Inflammatory macrophage treated with lipopolysaccharide for 1 hour (primary cell): ENCODE measurements at places on chromosomes 1 and 21.
A peak's percentile ranks its signal among the peaks of the same experiment; 100 is the strongest.

- DNase-seq: no peak
These were observed 51.0 kb upstream of the IKBKE start for GRCh38 chr1:206419250-206419649.

GRCh38 chr1:153546796-153547559 lies 1.4 kb upstream of the S100A4 start:
- DNase-seq: no peak

GRCh38 chr1:4118746-4119515 lies 218.9 kb upstream of the C1orf174 start:
- DNase-seq: no peak

DNA sequence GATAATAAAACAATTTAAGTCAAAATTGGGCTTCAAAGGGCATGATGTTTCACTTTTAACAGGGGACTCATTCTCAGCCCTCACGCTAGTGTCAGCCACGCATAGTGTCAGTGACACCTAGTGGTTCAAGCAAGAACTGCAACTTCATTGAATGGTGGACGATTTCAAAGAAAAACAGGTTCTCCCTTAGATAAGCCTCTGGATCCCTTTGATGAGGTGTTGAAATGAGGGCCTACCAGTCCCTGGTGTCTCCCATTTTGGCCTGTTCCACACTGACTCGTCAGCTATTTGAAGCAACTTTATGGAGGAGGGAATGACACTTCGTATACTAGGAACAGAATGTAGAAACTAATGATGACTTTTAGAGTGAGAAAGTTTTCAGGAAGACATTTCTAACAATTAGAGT lies 56.2 kb downstream of the FCRL5 start:
- peak; percentile 20 for DNase-seq

GRCh38 chr1:45393718-45394302 lies 53.6 kb upstream of the MUTYH start:
- peak; percentile 90 for DNase-seq

DNA sequence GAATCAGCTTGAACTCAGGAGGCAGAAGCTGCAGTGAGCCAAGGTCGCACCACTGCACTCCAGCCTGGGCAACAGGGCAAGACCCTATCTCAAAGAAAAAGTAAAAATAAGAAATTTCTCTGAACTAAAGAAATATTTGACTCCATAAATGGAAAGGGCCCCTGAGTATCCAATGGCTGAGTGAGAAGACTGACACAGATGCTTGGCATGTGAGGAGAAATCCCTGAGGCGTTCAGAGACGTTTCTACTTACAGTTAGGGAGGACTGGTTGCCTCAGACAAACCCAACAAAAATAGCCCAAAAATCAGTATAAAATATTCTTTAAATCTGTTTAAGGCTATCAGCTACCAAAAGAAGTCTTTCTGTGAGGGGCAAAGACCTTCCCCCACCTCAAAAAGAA lies 3.0 kb upstream of the SUMO3 start:
- no peak for DNase-seq

DNA sequence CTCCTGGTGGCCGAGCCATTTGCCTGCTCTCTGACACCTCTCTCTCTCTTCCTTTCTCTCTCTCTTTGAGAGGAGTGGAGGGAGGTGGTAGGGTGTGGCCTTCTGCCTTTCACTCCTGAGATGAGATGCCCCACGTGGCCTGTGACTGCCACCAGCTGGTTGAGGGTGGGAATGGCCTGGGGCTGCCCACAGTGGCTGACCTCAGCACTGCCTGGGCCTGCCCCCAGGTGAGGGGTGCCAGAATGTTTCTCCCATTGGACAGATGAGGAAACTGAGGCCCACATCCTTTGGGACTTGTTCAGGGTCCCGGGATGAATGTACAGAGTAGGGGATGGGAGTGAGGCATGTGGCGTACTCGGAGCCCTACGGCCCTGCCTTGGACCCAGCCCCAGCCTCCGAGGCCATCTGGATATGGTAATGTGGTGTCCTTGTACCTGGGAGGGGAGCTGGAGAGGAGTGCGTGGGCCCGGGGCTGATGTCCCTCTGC lies 12.7 kb upstream of the C1orf167 start:
- peak; percentile 53 for DNase-seq

DNA sequence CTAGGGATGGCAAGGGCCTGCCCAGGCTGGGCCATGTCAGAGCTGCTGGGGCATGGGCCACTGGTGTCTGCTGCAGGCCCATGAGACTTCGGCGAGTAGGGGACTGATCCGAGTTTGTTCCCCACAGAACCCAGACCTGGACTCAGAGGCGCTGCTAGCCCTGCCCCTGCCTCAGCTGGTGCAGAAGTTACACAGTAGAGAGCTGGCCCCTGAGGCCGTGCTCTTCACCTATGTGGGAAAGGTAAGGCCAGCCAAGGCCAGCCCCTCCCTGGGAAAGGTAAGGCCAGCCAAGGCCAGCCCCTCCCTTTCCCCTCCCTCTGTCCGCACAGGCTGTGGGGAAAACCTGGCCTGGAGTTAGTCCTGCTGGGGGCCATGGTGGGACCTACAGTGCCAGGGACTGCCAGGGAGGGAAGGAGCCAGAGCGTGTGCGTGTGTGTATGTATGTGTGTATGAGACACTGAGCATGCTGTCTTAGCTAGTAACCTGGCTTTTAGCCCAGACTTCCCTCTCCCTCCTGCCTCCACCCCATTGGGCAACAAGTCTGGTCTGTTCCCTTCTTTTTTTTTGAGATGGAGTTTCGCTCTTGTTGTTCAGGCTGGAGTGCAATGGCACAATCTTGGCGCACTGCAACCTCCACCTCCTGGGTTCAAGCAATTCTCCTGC lies 8.0 kb downstream of the FAAH start:
- peak; percentile 72 for DNase-seq

DNA sequence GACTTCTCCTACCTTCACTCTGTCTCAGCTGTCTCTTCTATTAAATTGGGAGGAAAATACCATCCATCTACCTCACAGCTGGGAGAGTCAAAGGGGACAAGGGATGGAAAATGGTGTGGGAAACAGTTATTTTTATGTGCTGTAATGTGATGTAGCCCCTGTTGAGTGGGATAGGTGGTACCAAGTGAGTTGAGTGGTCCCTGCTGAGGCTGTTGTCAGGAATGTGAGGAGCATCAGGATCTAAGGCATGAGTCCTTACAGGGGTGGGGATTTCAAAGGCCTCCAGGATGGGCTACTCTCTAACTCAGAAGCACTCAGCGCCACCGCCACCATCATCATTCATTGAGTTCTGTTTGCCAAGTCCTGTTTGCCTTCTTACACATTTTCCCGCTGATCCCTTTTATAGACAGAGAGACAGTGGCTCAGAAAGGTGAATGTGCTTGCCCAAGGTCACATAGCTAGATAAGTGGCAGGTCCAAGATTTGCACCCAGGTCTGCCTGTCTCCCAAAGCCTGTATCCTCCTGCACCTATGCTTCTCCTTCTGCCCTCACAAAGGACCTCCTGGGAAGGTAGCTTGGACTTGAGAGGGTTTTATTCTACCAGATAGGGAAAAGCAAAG lies 4.6 kb upstream of the ID3 start:
- no peak for DNase-seq

GRCh38 chr1:150484861-150485260 lies 2.4 kb upstream of the TARS2 start:
- peak; percentile 17 for DNase-seq

DNA sequence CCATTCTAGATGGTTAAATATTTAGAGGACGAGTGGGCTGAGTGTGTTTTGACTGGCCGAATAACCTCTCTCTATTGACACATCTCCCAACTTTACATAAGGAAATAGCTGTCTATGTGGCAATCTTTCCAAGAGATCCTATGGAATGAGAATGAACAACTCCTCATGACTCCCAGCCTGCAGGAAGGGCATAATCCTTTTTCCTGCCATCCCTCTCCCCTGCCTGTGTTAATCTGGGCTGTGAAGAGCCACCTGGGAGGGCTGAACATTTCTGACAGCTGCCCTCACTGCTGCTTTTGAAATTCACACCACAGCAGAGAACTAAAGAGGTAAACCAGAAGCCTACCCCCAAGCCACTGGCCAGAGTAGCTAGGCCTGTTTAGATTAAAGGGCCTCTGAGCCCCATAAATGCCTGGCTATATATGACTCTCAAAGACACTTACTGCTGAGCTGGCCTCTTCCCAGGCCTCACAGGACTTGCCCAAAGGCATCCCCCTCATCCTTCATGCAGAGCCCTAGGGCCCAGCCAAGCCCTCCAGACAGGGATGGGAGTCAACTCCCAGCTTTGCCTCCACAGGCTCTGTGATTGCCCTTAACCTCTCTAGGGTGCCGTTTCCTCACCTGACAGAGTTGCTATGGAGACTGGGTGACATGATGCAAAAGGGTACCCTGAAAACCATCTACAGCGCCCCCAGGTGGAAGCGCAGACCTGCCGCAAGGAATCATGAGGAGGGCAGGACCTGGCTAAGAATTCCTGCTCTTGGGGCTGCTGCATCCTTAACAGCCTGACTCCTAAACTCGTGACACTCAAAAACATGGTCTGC lies 42.0 kb upstream of the LDLRAP1 start:
- DNase-seq: no peak

DNA sequence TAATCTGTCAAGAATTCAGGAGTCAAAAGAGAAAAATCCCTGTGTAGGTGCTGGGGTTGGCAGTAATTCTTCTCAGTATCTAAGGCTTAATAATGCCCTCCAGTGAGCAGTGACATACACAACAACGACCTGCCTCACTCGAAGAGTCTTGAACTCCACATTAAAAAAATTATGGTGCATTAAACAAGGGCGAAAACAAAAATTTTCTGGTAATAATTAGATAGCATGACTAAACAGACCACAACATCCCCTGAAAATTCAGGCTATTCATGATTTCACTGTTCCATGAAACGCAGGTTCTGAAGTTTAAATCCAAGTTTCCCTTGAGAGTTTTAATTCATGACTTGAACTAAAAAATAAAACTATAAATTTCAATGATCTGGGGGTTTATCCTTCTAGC lies 5.1 kb downstream of the SRSF4 start:
- no peak for DNase-seq

- DNase-seq: peak; percentile 50
These were observed 8.7 kb downstream of the CAPZB start for GRCh38 chr1:19476450-19477190.

GRCh38 chr21:42303443-42303842 lies 11.8 kb downstream of the TFF3 start:
- no peak for DNase-seq

- DNase-seq: peak; percentile 20
These were observed 44.8 kb downstream of the ACP6 start for GRCh38 chr1:147625362-147625995.

GRCh38 chr21:29102791-29103257 lies 27.6 kb upstream of the MAP3K7CL start:
- DNase-seq: peak; percentile 48

GRCh38 chr1:184242507-184242943 lies 144.3 kb upstream of the C1orf21 start:
- DNase-seq: no peak

DNA sequence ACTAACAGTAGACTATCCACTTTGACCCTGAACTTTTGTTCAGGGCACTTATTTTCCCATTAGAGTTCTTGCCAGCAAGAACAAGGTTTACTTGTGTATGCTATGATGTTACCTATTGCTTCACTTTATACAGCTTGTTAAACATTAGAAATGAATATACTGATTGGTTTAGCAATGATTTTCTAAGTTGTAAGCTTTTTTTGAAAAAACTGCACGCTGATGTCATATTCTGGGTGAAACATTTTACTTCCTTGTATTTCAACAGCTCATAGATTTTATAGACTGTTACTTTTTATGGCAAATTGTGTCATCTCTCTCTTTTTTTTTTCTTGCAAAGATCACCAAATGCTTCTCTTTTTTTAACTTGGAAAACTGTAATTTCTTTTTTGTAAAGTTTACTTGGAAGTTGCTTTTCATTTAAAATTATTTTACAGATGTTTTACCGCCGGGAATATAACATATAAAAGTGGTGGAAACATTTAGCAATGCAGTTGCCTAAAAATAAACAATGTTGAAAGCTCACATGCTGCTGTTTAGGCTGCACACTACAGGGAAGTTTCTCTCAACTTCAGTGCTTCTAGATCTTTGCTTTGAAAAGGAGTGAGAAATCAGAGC lies 215.3 kb upstream of the NFIA start:
- peak; percentile 88 for DNase-seq

- DNase-seq: no peak
These were observed 39.2 kb downstream of the CAMK2N1 start for GRCh38 chr1:20446796-20447195.

DNA sequence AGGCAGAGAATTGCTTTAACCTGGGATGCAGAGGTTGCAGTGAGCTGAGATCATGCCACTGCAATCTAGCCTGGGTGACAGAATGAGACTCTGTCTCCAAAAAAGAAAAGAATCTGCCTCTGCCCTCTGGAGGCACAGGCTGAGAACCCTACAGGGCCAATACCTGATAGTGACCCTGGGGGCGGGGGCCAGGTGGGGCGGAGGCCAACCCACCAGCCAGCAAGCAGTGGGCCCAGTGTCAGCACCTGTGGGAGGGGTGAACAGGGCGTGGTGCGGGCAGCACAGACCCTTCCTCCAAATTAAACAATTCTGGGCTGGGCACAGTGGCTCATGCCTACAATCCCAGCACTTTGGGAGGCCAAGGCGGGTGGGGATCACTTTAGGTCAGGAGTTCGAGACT lies 19.0 kb upstream of the PLEKHG5 start:
- no peak for DNase-seq

- no peak for DNase-seq
These were observed 1.1 kb downstream of the LRRC8C start for GRCh38 chr1:89633800-89634625.

DNA sequence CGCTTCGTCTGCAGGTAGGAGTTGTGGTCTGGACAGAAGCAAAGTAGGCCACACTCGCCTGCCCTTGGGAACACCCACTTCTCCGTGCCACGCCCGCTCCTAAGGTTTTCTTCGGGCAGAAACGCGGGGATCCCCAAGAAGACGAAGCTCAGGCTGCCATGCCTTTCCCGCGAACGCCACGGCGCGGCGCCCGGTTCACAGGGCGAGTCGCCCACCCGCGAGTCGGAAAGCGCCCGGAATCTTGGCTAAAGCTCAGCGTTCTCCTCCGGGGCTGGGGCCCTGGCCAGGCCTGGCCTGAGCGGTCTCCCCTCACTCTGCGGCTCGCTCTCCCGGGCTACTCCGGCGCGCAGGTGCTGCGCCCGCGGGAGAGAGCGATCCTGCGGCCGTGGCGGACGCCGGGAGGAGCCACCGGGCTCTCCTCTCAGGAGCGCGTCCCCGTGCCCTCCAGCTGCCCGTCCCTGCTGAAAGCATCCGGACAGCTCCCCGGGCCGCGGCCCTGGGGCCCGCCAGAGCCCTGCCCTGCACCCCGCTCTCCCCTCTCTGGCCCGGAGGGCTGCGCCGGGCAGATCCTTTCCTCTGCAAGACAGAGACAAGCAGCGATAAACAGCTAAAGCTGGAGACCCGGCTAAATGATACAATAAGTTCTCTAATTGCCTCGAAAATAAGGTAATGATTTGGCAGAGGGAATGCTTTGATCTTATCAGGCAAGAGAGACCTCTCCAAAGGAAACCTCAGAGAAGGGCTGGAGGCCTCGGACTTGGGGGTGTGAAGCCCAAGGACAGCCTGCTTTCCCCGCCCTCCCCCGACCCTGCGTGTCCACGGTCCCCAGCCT lies 6.7 kb upstream of the WNT2B start:
- DNase-seq: peak; percentile 66

DNA sequence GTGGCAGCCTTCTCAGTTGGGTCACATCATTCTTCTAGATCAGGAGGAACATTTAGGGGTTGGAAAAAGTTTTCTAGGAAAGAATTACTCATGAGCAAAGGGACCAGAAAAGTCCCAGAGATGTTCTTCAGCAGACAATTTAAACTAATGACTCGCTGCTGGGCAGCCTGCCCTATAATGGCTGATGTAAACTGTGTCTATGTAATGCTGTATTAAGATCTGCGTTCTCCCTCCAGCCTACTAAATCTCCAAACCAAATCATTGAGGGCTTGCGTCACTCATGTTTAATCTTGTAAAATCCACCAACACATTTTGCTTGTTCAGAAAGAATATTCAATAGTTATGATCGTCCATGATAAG lies 92.1 kb downstream of the LRRC8C start:
- DNase-seq: peak; percentile 71

- DNase-seq: no peak
These were observed 61.3 kb downstream of the KCNAB2 start for GRCh38 chr1:6106977-6107376.
